T1000 (cell line): ENCODE measurements at places on chromosomes 1 and 21.

- no peak for DNase-seq
Measured at GRCh38 chr1:230230273-230230672, 163.2 kb downstream of the GALNT2 start.

GRCh38 chr1:94433866-94434265 is 15.7 kb downstream of the ABCD3 start:
- no peak for DNase-seq

DNA sequence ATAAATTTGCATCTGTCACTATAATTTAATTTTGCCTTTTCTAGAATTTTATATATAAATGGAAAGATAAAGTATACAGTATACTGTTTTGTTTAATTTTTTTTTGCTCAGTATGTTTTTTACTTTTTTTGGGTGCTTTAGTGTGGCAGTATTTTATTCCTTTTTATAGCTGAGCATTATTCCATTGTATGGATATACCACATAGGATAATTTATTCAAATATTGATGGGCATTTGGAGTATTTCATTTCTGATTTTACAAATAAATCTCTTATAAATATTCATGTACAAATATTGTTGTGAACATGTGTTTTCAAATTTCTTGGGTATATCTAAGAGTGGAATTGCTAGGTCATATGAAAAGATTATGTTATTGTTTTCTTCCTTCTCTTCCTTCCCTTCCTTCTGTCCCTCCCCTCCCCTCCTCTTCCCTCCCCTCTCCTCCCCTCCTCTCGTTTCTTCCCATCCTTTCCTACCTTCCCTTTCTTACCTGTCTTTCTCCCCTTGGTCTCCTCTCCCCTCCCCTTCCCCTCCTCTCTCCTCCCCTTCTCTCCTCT is 18.5 kb downstream of the SLC35A3 start:
- DNase-seq: no peak

- no peak for DNase-seq
Measured at GRCh38 chr1:95686217-95686616, 452.2 kb downstream of the RWDD3 start.

GRCh38 chr1:86100401-86100800 is 56.2 kb downstream of the COL24A1 start:
- no peak for DNase-seq

DNA sequence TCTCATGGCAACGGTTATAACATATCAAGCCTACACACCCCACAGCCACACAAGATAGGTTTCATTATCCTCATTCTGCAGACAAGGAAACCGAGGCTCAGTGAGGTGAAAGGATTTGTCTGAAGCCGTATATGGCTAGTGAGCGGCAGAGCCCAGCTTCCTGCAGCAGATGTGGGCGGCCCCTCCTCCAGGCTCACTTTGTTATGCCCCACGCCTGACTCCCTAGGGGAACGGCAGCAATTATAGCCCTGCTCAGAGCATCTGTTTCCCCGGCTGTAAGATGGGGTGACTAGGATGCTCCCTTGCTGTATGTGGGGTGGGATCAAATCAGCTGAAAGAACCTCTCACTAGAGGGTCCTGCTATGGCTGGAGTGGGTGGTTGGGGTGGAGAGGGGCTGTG is 22.1 kb downstream of the GRHL3 start:
- no peak for DNase-seq
